ENCODE measurements at places on chromosomes 3 and 15. TPM values are rescaled to one million over a fixed set of nuclear protein-coding genes. Genes with fewer than 3 reads are reported as not detected.

CACNA1D gene
- 2.5 TPM for polyA plus RNA-seq

TRANK1 gene
- polyA plus RNA-seq = 2.9 TPM

TJP1 gene
- 32.2 TPM for polyA plus RNA-seq

HIGD2B gene
- polyA plus RNA-seq = not detected

CELF6 gene
- polyA plus RNA-seq = 0.09 TPM

CCDC13 gene
- 0.06 TPM for polyA plus RNA-seq

SLC35G2 gene
- 2.4 TPM for polyA plus RNA-seq

TLR9 gene
- polyA plus RNA-seq = 0.05 TPM

PPP1R14D gene
- not detected for polyA plus RNA-seq

FBXO40 gene
- 0.05 TPM for polyA plus RNA-seq

NR2E3 gene
- polyA plus RNA-seq = 0.80 TPM

Measured in H1 (cell line).